ENCODE measurements at places on chromosomes 12 and 14.

- DNase-seq: no peak
Measured at GRCh38 chr12:67909091-67909531, 80.1 kb upstream of the IFNG-AS1 start.

- no peak for DNase-seq
Measured at GRCh38 chr14:24535737-24536136, 27.7 kb upstream of the CMA1 start.

DNA sequence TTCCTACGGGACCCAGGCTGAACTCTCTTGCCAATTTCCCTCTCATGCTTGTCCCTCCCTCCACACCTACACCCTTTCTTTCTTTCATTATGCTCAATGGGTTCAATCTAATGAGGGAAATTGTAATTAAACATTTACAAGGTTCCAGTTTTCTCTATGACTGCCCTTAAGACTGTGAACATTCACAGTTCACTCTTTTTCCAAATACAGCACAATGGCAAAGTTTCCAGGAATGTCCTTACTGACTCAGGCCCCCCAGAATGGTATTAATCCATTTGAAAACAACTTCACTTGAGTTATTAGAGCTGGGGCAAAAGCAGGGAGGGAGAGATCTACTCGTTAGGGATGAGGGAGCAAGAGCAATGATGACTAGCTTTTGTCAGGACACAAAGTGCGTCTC is 892.1 kb downstream of the NRXN3 start:
- no peak for DNase-seq

DNA sequence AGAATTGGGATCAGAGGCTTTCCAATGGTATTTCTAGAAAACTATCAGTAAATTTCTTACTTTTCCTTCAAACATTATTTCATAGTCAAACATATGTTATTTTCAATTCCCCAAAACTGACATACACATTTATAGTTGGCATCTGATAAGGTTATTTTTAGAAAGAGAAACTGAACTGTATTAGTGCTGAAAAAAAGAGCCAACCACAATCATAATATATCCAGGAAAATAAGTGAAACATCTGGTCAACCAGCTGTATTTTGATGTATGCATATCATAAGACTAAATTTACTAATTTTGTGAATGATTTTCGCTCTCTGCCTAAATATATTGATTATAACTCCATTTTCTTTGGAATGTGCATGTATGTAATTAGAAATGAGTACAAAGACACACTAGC is 554.2 kb downstream of the FLRT2 start:
- no peak for DNase-seq

DNA sequence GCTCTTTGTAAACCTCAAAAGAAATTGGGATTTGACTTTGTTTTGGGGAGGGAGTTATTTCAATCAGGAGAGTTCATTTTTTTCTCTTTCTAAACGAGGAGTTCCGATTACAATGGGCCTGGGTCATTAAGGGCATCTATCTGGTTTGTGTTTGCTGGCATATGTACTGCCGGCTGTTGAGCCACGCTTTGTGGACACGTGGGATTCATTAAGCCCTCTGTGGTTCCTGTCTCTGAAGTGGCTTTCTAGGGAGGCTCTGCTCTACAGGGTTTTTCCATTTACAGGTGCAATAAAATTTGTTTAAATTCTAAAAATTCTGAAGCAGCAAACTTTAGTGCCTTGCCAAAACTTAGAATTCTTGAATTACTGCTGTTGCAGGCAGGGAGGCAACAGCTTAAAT is 57.9 kb downstream of the GNS start:
- DNase-seq: no peak

DNA sequence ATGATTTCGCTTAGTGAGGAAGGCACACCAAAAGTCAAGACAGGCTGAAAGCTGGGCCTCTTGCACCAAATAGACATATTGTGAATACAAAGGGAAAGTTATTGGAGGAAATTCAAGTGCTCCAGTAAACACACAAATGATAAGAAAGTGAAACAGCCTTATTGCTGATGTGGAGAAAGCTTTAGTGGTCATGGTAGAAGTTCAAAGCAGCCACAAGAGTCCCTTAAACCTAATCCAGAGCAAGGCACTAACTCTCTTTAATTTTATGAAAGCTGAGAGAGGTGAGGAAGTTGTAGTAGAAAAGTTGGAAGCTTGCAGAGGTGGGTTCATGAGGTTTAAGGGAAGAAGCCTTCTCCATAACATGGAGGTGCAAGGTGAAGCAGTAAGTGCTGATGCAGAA is 988.3 kb downstream of the VRK1 start:
- DNase-seq: no peak

- no peak for DNase-seq
Measured at GRCh38 chr12:105224399-105224798, 11.6 kb downstream of the APPL2 start.
